ENCODE measurements at places on chromosomes 13 and 19.

- DNase-seq, result no peak
Observed at GRCh38 chr13:114148521-114148855, 16.1 kb upstream of the RASA3 start.

- DNase-seq, result no peak
Observed at GRCh38 chr19:7657131-7657751, 11.6 kb upstream of the RETN start.

DNA sequence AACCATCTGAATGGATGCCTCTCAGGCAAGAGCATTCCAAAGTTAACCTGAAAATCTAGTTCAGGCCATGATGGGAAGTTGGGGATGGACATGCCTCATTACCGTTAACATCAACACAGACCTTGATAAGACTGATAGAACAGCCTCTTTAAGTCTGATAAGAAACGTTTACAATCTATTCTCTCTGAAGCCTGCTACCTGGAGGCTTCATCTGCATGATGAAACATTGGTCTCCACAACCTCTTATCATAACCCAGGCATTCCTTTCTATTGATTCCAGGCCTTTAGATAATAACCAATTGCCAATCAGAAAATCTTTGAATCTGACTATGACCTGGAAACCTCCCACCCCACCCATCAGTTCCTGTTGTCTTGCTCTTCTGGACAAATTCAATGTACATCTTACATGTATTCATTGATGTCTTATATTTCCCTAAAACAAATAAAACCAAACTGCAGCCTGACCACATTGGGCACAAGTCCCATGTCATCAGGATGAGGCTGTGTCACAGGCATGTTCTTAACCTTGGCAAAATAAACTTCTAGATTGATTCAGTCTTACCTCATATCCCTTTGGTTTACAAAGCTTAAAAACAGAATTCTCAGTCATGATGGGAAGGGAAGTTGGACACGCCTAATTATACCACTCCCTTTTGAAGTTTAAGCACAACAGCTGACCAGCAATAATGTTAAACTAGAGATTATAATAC, 843.8 kb upstream of the SPRY2 start:
- DNase-seq, result no peak

- no peak for DNase-seq
Observed at GRCh38 chr19:7908078-7908699, 4.5 kb downstream of the MAP2K7 start.

- DNase-seq, result no peak
Observed at GRCh38 chr19:1163934-1164683, 10.0 kb downstream of the SBNO2 start.

DNA sequence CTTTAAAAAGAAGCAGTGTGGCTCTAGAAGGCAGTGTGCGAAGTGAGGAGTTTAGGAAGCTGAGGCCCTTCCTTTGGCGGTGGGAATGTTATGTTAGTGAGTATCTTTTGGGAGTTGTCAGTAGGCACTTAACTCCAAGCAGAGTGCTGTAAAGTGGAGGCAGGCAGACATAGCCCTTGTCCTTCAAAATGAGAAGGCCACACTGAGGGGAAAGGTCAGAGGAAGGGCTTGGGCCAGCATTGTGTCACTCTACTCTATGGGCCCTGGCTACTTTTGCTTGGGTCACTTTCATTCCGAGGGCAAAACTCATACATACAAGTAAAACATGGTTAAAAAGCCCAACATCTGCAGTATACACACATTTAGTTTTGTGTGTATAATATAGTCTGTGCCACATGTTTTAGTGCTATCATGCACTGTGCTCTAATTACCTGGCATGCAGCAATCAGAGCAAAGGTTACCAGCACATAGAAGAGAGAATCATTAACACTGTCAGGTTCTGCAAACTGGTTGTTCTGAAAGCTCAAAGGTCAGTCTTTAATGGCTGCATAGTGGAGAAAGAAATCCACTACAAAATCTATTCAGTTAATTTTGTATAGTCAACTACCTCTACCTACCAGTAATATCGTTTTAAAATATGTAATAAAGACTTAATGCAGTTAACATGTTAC, 64.4 kb downstream of the WASF3 start:
- no peak for DNase-seq

DNA sequence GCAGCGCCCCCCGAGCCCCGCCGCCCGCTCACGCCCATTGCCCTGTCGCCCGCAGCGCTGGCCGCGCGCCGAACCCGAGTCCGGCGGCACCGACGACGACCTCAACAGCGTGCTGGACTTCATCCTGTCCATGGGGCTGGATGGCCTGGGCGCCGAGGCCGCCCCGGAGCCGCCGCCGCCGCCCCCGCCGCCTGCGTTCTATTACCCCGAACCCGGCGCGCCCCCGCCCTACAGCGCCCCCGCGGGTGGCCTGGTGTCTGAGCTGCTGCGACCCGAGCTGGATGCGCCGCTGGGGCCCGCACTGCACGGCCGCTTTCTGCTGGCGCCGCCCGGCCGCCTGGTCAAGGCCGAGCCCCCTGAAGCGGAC, 518 bp downstream of the KLF2 start:
- DNase-seq, result no peak

DNA sequence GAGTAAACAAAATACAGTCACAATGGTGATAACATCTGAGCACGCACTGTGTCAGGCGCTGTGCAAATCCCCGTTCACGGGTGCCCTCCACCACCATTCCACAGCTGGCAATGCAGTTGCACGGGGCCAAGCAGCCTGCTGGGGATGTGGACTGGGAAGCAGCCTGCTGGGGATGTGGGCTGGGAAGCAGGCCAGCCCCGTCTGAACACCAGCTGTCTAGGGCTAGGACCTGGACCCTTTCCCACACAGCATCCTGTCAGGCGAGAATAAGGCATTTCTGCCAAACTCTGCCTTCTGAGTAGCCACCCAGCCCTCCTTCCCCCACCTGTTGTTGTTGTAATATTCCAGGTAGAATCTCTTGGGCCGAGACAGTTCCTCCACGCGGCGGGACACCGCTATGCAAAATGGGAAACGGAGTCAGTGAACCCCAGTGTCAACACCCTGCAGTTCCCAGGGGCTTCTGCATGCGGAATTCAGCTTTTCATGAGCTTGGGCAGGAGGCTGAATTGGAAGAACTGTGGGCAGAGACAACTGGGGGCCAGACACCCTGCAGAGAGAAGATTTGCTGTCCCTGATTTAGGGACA, 27.8 kb upstream of the MIER2 start:
- no peak for DNase-seq
